ENCODE measurements at places on chromosomes 6 and 20.

- DNase-seq = no peak
Observed at GRCh38 chr6:138576313-138576712, 77.0 kb upstream of the NHSL1 start.

DNA sequence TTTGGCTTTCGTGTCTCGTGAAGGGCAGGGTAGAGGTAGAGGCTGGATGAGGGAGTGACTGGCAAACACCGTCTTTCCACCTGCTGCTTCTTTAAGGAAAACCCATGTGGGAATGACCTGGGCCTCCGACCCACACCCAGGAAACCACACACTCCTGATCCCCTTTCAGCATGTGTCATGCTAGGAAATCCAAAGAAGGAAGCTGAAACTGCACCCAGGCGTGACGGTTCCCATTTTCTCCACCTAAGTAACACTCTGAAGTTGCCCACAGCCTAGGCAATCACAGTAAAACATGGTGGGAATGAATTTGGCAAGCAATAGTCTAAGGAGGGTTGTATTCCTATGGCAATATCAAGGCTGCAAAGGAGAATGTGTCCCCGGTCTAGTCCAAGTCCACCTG, 538.4 kb upstream of the NOX3 start:
- DNase-seq = no peak

DNA sequence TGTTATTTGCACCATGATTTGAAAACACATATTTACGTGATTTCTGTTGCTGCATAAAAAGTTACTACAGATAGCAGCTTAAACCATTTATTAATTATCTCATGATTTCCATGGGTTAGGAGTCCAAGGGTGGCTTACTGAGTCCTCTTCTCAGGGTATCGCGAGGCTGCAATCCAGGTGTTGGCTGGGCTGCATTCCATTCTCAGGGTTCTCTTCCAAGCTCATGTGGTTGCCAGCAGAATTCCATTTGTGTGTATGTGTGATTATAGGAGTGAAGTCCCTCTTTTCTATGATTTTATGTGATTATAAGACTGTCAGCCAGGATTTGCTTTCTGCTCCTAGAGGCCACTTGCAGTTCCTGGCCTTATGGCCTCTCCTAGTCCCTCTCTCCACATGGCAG, 135.1 kb downstream of the FAM83B start:
- DNase-seq = no peak

- DNase-seq = no peak
Observed at GRCh38 chr6:117227245-117227962, 38.0 kb upstream of the VGLL2 start.

- DNase-seq = no peak
Observed at GRCh38 chr6:44662461-44663121, 275.1 kb downstream of the CDC5L start.

DNA sequence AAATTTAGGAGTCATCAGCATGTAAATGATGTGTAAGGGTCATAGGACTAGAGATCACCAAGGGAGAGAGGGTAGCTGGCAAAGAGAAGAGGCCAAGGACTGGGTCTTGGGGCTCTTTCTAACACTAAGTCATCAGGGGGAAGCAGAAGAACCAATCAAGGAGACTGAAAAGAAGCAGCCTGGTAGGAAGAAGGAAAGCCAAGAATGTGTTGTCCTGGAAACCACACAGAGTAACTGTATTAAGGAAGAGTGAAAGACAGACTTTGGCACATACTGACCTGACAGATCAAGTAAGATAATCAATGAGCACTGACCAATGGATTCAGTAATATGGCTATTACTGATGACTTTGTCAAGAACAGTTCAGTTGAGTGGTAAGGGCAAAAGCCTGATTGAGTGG, 42.3 kb upstream of the LAMA4 start:
- no peak for DNase-seq

- DNase-seq = no peak
Observed at GRCh38 chr6:33105916-33106871, 30.4 kb downstream of the HLA-DPB1 start.

DNA sequence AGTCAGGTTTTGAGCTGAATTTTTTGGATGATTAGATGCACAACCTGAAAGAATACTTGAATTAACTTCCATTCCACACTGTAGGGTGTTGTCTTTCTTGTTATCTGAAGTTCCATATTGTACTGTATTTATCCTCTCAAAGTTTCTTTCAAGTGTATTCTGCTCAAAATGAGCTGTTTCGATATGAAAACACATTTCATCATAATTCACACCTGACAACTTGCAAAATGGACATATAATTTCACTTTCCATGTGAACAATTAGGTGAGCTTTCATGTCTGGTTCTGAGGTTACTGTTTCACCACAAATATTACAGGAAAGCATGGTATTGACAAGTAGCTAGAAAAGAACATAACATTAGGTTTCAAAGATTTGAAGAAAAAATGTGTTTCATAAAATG, 1.7 kb downstream of the ZUP1 start:
- no peak for DNase-seq

GRCh38 chr6:160349020-160349441, 853 bp downstream of the SLC22A3 start:
- DNase-seq = no peak

DNA sequence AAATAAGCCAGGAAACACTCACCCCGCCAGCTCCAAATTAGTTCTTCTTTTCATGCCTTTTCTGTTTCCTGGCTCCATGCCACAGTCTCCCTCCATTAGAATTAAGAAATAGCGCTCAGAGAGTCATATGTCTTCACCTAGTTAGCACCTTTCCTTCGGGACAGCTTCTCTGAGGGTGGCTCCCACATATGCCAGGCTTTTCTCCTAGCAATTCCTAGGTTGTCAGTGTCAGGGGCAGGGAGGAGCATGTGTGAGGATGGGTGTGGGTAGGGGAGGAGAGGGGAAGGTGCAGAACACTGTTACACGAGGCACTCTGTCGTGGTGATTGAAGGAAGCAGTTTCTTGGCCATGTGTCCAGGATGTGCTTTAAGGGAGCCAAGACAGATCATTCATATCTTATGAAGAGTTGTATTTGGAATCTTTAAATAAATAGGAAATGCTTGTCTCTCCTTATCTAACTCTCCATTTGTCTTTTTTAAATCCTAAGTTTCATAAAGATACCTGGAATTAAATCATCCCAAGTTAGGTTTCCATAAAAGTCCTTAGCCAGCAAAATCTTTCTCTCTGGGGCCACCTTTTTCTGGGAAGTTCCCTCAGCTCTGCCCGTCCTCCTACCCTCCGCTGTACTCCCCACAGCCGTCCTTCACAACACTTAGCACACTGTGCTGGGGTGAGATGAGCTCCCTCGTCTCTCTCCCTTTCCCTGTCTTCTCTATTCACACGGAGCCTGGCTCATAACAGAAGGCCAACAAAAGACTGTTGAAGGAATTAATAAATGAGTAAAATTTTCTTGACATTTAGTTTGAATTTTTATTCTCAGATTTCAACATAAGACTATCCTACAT, 361.0 kb downstream of the CD83 start:
- no peak for DNase-seq

DNA sequence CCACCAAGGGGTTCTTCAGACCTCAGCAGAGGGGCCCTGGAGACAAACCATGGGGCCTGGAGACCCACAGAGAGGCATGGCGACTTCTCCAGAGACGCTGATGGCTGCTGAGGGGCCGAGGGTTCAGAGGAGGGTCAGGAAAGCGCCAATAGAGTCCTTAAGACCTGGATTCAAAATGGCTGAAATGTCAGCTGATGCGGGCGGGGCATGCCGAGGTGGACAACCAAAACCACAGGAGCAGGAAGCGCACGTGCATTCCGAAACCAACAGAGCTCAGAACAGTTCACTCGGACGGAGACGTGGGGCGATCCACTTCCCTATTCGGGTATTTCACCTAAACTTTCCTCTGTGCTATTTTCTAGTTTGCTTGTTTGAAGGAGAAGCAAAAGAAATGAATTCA, 99.9 kb upstream of the RIN2 start:
- DNase-seq = no peak

- DNase-seq = no peak
Observed at GRCh38 chr20:20791664-20792568, 79.5 kb upstream of the RALGAPA2 start.

GRCh38 chr6:104843229-104843628, 16.5 kb downstream of the HACE1 start:
- DNase-seq = no peak

- no peak for DNase-seq
Observed at GRCh38 chr6:73610444-73611275, 43.1 kb downstream of the SLC17A5 start.

- no peak for DNase-seq
Observed at GRCh38 chr20:18632196-18632789, 44.4 kb downstream of the DTD1 start.
